Mesothelial cell of epicardium (in vitro differentiated cells): ENCODE measurements at places on chromosomes 13 and 19. TPM values are rescaled to one million over a fixed set of nuclear protein-coding genes. Genes with fewer than 3 reads are reported as not detected.

Gene PCDH9
- total RNA-seq: 26.9 to 31.2 TPM (median 29.7 TPM) in 3 replicates

Gene C13orf42
- total RNA-seq: not detected in 3 replicates

Gene AXL
- 60.0 to 61.0 TPM (median 60.6 TPM) in 3 replicates for total RNA-seq

Gene FGF22
- 0.25 to 0.38 TPM in 2 of 3 replicates, not detected in the other for total RNA-seq

Gene SELENOV
- total RNA-seq: 0.60 to 0.81 TPM (median 0.78 TPM) in 3 replicates

Gene LILRA2
- total RNA-seq: not detected in 3 replicates

Gene CLEC17A
- not detected in 3 replicates for total RNA-seq

Gene ZNF763
- 5.9 to 7.2 TPM (median 7.1 TPM) in 3 replicates for total RNA-seq

Gene SWSAP1
- total RNA-seq: 2.7 to 2.9 TPM (median 2.8 TPM) in 3 replicates

Gene ZNF527
- total RNA-seq: 8.5 to 9.4 TPM (median 8.6 TPM) in 3 replicates

Gene SYCN
- total RNA-seq: not detected in 3 replicates

Gene CALR3
- total RNA-seq: not detected in 3 replicates

Gene CEACAM6
- not detected in 3 replicates for total RNA-seq
